ENCODE measurements at places on chromosomes 1 and 21. TPM values are rescaled to one million over a fixed set of nuclear protein-coding genes. Genes with fewer than 3 reads are reported as not detected.

DNA sequence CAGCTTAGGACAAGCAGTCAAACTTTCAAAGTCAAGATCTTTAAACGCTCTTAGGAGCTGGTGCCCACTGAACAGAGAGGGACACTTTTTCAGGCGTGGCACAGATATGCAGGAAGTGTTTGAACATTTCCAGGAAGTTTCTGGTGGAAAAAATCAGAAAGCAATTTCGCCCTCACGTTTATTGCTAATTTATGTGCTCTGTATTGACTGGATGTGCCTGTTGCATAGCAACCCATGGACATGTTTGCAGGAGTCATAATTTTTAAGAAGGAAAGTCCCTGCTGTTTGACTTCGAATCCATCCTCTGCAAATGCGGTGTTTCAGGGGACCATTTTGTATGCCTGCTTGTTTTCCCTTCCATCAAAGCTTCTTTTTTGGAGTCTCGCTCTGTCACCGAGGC is 239.9 kb upstream of the IRF2BP2 start:
- DNase-seq, result no peak

Gene FAM151A
- not detected for polyA plus RNA-seq

DNA sequence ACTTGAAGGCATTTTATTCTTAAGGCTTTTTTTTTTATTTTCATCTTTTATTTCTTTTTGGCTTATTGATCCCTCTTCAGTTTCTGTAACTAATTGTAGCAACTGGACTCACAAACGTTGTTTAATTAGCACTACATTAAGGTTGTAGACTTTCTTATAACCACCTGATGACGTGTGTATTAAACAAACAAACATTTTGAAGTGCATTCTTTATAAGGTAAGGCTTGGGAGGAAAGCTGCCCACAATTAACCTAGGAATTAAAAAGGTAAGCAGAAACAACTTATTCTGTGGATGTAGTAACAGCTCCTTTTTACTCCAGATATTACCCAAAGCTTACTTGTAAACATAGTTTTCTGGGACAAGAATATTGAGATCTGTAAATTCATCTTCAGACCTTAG is 55.0 kb downstream of the CAMSAP2 start:
- no peak for DNase-seq

DNA sequence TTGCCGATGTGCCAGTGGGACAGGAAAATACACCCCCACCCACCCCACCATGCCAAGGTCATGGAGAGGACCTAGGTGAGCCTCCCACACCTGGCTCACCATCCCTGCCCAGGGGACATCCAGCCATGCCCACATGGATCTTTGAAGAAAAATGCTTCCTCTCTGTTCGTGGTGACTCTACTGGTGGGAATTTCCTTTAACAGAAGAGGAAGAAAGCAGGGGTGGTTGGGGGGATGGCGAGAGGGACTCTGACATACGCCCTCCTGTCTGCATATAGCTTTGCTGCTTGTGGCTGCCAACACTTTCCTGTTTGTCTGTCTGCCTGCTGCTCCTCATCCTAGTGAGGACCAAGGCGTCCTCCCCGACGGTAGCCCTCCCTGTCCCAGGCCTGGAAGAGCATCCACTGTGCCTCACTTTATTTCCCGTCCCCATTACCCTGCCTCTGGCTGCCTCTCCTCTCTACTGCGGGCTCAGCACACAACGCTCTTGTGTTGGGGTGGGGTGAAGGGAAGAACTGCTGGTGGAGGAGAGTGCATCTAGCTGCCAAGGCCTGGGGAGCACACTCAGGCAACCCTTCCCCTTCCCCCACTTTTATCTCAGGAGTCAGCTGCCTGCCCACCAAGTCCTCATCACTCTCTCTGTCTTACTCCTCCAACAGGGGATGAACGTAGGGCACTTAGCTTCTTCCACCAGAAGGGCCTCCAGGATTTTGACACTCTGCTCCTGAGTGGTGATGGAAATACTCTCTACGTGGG is 2.5 kb downstream of the SEMA4A start:
- no peak for DNase-seq

GRCh38 chr21:27292229-27292628 is 325.3 kb upstream of the ADAMTS5 start:
- no peak for DNase-seq

DNA sequence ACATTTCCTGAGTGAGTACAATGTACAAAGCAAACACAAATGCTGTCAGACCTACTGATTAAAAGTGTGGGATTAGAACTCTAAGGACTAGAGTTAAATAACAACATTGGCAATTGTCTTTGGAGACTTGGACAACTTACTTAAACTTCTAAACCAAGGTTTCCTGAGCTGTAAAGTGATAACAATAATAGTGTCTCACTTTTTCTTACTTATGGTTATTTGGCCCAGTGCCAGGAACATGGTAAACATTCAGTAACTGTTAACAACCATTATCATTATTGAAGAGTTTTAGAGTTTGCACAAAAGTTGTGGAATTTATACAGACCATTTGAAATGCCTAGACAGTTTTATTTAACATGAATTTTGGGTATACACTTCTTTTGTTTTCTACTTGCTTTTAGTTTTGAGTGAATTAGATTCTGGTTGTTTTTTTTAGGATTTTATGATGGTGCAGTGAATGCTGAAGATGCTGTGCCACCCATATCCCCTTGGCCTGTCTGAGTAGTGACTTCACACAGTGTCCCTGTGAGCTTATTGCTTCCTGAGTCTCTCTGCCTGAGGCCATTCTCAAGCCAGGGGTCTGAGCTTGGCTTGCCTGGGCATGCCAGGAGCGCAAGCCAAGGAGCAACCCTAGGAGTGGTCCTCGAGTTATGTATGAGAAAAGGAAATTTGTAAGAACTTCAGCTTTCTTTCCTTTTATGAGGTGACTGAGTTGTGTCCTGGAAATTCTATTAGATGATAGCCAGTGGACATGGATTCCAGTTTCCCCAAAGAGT is 932.8 kb downstream of the TTLL7 start:
- no peak for DNase-seq

Gene S100A9
- not detected for polyA plus RNA-seq

Gene IL6R
- polyA plus RNA-seq, result 1.2 TPM

- DNase-seq, result no peak
These were observed 231.8 kb upstream of the IRF2BP2 start for GRCh38 chr1:234841710-234842231.

GRCh38 chr1:149962039-149962647 is 25.5 kb upstream of the MTMR11 start:
- peak; percentile 78 for DNase-seq

DNA sequence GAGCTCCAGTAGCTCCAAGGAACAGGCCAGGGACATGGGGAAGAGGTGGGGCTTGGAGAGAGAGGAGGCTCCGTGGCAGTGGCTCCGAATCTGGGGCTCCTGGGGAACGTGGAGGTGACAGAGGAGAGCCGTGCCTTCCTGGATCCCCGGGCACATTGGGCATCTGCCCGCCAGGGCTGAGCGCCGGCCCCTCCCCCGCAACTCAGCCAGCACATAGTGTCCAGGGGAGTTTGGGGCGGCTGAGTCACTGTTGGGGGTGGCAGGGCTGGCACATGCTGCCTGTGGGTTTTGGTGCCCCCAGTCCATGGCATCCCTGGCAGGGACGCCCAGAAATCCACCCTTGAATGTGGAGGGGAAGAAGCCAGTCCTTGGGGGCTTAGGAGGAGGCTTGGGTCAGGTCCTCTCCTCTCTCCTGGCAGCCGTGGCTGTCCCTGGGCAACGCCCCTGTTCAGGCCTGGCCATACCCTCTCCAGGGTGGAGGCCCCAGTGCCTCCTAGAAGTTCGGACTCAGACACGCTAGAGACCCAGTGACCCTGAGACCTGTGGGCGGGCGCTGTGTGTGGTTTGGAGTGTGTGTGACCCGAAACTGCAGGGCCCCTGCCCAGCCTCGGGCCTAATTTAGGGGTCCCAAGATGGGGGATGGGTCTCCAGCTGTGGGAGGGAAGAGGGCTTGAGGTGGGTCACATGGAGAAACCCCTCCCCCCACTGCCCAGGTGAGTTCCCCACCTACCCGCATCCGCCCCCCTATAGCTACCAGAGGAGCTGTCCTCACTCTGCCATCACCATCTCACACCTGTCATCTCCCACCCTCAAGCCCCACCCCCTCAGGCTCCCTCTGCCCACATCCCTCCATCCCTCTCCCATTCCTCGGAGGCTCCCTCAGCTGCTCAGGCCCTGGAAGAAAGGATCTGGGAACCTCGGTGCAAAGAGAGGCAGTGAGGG is 1.6 kb downstream of the HSPB7 start:
- DNase-seq, result peak; percentile 50

- DNase-seq, result peak; percentile 57
These were observed 74.3 kb upstream of the COG2 start for GRCh38 chr1:230568008-230568407.

Gene CR1
- 0.65 TPM for polyA plus RNA-seq

Gene KIF14
- polyA plus RNA-seq, result 10.8 TPM

Gene TPTE
- polyA plus RNA-seq, result not detected

Gene HAO2
- not detected for polyA plus RNA-seq

DNA sequence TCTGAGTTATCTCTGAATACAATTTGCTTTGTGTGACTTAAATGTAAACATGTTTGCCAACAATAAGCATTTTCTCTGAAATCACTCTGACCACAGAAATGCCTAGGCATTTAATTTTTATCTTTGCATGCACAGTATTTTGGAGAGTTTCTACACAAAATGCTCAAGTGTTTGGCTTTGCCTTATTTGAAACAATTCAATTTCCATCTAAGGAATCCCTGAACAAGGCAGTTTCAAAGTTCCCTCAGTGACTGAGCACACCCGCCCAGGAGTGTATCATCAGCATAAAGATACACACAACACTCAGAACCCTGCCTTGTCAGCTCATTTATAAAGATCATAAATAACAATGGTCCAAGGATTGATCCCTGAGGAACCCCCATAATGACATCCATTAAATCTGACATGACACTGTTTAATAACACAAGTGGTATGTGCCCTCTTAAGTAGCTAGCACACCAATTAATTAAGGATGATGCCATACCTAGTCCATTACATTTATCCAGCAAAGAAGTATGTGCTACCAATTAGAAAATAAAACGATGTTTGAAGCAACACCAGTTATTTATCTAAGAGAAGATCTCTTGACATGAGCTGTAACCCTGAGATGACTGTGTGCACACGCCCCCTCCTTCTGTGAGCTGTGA is 585.8 kb downstream of the ADGRL2 start:
- no peak for DNase-seq

Gene RXFP4
- not detected for polyA plus RNA-seq

DNA sequence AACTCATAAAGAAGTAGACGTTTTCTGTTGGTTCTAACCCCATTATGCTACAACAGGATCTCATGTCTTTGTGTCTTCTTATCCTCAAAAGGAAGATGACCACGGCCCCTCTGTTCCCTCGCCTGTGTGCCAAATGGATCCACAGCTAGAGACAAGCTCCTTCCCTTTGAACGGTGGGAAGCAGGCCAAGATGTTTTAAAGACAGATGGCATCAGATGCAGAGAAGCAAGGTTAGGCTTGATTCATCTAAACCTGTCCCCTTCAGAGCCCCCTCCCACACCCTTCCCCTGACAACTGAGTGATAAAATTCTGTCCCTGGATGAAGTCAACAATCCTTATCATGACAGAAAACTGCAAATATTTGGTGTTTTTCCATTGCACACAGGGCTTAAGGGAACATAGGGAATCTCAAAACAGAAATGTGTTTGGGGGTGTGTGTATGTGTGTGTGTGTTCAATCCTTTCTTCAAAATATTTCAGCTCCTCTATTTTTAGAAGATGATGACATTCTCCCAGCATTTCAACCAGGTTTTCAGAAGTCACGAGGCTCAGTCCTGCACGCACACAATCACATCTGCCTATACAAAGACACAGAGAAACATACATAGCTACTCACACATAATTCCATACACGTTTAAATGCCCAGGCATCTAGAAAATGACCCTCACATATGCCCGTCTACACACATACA is 27.8 kb upstream of the FMOD start:
- no peak for DNase-seq
